ENCODE measurements at places on chromosomes 3 and 15.

DNA sequence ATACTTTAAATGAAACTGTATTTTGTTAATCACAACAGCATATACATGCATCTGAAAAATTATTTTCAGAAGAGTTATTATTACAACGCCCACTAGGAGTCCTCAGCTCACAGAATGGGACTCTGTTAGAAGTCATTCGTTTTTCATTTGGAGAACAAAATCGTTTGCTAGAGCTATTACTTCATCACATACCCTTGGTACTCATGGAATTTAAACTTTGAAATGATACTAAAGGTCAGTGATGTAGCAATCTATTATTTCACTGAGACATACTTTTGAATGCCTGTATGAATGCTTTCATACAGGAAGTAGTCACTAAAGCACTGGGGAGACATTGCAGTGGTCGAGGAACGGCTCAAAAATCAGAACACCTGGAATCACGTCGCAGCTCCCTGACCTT, 198.1 kb downstream of the MBNL1 start:
- no peak for DNase-seq

DNA sequence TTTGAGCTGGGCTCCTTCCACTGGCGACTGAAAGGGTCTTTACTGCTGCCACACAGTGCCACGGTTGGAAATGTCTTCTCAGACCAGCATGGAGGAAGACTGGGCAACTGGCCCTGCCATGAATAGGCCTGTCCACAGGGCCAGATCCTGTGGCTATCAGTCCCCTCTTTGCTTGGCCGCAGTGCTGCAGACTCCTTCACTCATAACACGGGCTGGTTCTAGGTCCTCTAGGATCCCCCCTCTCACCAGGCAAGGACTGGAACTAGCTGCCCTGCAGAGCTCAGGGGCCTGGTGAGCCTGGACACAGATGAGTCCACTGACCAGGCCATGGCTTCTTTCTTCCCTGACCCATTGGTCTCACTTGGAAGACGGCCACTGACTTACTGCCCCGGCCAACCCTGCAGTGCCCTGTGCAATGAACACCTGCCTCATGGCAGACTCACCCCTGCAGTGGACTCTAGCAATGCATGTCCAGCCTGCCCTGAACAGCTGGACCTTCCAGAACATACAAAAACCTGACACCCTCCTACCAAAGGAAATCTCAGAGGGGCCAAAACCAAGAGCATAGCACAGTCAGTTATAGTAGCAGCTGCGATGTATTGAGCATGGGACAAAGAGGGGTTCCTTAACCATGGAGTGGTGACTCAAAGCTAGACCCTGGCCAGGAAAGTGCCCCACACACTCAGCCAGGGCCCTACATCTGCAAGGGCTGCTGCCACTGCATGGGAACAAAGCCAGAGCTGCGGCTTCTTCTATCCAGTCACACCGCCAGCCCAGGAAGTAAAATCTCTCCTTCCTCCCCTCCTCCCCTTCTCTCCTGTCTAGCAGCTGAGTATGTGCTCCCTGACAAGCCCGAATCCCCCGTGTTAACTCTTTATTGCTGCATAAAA, 72.1 kb upstream of the ITGA11 start:
- no peak for DNase-seq

DNA sequence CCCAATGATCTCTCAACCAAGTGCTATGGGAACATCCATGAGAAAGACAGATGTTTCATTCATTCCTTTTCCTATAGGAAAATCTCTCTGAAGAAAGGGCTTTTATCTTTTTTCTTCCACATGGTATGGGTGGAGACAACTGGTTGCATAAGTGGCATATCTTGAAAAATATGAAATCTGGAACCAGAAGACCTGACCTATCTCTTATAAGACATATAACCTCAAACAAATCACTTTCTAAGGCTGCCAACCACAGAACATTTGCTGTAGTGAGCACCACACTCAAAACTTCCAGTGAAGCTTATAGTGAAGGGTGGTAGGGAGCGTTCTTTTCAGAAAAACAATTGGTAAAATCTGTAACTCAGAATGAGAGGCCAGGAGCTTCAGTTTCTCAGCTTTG, 58.5 kb downstream of the SHQ1 start:
- no peak for DNase-seq

DNA sequence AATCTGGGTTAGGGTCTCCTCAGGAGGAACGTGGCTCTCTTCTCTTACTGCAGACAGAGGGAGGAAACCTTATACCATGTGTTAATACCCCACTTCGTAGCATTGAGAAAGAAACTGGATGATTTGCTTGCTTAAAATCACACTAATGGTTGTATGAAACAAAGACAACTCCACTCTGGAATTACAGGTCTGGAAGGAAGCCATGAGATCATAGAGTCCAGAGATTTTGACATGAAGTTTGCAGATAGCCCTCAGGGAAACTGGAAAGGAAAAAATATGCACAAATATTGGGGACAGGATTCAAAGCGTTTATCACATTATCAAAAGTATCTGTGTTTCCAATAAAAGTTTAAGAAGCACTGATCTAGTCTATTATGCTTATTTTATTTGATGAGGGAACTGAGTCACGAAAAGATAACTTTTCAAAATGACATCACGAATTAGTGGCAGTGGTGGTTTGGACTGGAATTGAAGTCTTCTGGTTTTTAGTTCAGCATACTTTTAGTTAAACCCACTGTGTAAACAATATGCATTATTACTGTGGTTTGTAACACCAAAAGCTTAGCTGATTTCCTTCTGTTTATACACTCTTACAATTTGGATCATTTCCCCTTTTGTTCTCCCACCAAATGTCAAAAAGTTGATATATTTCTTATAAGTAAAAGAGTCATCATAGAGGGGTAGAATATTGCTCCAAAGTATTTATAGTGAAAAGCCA, 16.8 kb downstream of the FGF7 start:
- no peak for DNase-seq

GRCh38 chr3:44996556-44996969, 20.5 kb downstream of the EXOSC7 start:
- DNase-seq = no peak

GRCh38 chr15:66824424-66824823, 122.4 kb downstream of the SMAD6 start:
- DNase-seq = no peak

DNA sequence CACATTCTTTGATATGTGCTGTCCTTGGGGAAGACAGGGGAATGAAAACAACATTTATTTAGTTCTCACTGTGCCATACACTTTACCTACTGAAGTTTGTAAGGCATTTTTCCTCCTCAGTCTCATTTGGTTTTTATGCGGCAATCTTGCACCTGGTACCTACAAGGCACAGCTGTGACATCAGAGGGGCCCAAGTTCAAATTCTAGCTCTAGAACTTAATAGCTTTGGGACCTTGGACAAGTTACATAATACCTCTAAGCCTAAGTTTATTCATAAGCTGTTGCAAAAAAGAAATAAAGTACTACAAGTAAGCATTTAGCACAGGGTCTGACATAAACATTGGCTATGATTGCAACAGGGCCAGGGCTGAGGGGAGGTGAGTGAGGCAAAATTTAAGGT, 5.6 kb upstream of the FAM81A start:
- no peak for DNase-seq
